ENCODE measurements at places on chromosomes 6 and 20. TPM values are rescaled to one million over a fixed set of nuclear protein-coding genes. Genes with fewer than 3 reads are reported as not detected.

Gene MCCD1
- total RNA-seq: not detected

GRCh38 chr6:139635401-139636130 lies 261.1 kb upstream of the CITED2 start:
- H3K27me3 ChIP-seq: no peaks in the 10 kb centered on the region
- H3K4me3 ChIP-seq: no peak overlapping the region
- H3K27ac ChIP-seq: no peak overlapping the region
- H3K4me1 ChIP-seq: no peaks in the 10 kb centered on the region

DNA sequence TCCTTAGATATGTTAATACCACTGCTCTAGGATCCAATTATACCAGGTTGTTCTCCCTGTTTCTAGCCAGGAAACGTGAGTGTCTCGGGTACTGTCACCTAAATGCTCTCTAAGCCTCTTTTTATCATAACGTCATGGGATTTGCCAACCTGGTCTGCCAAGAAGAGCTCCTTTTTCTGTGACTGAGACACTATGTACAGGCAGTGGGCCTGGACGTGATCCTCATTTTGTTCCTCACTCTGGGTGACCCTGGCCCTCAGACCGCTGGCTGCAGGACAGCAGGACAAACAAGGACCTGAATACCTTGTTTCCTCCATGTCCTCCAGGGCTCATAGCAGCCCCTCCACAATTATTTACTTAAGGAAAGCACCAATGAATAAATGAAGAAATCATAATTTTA lies 69.1 kb downstream of the CD164 start:
- no peak for DNase-seq
- H3K4me1 ChIP-seq: peaks cover 8% of the 10 kb centered on the region
- H3K27me3 ChIP-seq: no peaks in the 10 kb centered on the region
- no peak overlapping the region for H3K27ac ChIP-seq
- H3K4me3 ChIP-seq: no peak overlapping the region

DNA sequence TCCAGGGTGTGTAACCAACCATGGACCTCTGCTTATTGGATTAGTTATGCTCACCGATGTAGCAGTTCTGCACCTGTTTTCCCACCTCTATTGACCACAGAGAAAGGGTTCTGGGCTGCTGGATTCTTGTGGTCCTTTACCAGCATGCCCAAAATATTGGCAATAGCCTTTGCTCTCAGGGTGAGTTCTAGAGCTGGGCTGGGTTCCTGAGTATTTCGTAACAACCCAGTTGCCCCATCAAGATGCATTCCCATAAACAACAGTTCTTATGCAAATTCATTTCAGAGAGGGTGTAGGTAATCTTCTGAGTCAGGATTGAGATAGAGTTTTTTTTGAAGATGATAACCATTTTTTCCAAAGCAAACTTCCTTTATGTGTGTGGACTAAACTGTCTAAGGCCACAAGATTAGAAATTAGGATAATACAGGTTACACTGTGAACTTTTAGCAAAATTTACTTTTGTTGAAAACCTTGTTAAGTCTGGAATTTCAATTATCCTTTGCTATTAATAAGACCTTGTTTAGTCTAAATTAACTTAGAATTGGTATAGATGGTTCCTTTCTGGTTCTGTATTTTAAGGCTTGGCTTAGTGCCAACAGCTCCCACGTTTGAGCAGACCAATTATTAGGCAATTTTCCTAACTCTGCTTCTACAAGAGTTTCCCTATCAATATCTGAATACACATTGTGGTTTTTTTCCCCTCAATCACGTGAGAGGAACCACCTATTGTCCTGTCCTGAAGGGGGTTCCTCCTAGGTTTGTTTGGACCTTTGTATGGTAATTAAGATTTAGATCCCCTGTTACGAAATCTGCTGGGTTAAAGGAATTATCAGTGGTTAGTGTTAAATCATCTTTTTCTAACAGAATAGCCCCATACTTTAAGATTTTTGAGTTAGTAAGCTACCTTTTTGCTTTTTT lies 46.1 kb downstream of the TBX18 start:
- no peaks in the 10 kb centered on the region for H3K36me3 ChIP-seq
- no peak for DNase-seq
- no peak overlapping the region for H3K27ac ChIP-seq
- H3K27me3 ChIP-seq: no peaks in the 10 kb centered on the region
- no peaks in the 10 kb centered on the region for H3K4me1 ChIP-seq

- no peak for DNase-seq
- no peak overlapping the region for H3K27ac ChIP-seq
- no peaks in the 10 kb centered on the region for H3K4me1 ChIP-seq
Measured at GRCh38 chr6:134980846-134981245, 30.9 kb upstream of the ALDH8A1 start.
